ENCODE measurements at places on chromosomes 1 and 21.

- no peak for DNase-seq
Observed at GRCh38 chr21:37550618-37551330, 184.2 kb downstream of the DYRK1A start.

DNA sequence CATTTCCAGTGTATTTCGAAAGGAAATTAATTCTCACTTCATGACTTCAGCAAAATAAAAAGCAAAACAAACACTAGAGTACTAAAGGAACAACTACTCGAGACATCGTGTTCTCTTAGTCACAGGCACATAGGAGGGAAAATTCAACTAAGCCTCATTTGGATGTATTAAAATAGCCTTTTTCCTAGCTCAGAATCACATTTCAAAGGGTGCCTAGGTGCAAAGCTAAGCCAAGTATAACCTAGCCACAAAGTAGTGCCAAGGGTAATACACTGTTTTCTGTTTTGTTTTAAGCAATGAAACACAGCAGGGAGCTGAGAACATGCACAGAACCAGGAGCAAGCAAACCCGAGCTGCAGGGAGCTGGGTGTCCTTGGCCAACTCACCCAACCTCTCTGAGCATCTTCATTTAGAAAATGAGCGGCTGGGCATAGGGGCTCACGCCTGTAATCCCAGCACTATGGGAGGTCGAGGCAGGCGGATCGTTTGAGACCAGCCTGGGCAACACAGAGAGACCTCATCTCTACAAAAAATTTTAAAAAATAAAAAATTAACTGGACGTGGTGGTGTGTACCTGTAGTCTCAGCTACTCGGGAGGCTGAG lies 26.6 kb upstream of the ACBD6 start:
- no peak for DNase-seq

DNA sequence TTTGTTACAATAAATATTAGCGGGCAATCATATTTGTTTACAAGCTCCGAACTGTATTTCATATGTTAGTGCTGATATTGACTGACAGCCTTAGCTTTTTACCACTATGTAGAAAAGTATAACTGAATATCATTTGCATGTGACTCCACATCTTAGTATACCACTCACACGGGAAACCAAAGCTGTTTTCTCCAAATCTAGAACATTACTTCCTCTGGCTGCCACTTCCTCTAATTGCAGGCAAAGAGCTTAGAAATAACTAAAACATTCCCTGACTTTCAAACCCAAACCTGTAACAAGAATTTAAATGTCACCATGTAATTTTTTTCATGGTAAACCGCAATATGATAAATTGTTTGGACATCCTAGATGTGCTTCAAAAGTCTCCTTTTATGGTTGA lies 174.7 kb downstream of the LBR start:
- DNase-seq = no peak

DNA sequence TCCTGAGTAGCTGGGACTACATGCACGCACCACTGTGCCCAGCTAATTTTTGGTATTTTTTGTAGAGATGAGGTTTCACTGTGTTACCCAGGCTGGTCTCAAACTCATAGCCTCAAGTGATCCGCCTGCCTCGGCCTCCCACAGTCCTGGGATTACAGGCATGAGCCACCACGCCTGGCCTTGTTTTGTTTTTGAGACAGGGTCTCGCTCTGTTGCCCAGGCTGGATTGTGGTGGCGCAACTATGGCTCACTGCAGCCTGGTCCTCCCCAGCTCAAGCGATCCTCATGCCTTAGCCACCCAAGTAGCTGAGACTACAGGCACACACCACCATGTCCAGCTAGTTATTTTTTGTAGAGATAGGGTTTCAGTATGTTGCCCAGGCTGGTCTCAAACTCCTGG lies 26.0 kb downstream of the PARK7 start:
- no peak for DNase-seq

DNA sequence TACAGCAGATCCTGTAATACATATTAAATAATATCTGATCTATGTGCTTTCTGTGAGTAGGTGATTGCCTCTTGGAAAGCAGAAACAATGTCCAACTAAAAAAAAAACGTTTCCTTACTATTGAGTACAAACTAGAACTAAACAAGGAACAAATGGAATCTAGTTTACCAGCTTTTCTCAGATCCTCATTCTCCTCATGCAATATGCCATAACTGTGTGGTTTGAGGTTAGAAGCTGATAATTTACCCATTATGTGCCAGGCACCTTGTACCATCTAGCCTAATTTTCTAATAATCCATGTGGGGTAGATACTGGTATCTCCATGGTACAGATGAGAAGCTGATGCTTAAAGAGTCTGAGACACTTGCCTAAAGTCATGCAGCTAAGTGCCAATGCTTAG lies 154.7 kb downstream of the PTGER3 start:
- no peak for DNase-seq

- no peak for DNase-seq
Observed at GRCh38 chr1:179124873-179125272, 43.0 kb downstream of the TOR3A start.

DNA sequence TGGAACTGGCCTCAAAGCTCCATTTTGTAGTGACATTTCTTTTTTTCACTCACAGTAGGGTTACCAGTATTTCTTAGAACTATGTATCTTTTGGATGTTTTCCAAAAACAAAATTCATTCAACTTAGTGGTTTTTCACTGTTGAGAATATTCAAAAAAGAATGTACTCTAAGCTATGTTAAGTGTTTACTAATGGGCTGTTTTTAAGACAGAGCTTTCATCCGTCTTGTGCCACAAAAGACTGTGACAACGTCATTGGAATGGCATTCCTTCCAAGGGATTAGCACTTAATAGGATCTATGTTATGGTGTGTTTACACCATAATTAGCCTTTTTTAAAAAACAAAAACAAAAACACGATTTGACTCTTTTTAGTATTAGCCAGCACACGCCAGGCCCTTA lies 66.8 kb downstream of the TTC3 start:
- no peak for DNase-seq

- no peak for DNase-seq
Observed at GRCh38 chr1:2534687-2535441, 4.8 kb upstream of the HES5 start.

- DNase-seq = no peak
Observed at GRCh38 chr1:41454406-41454805, 30.1 kb downstream of the EDN2 start.

- DNase-seq = no peak
Observed at GRCh38 chr1:36743286-36744005, 260.7 kb upstream of the CSF3R start.

- no peak for DNase-seq
Observed at GRCh38 chr1:87872189-87872588, 543.5 kb downstream of the LMO4 start.

GRCh38 chr1:37094302-37094701 lies 60.0 kb upstream of the GRIK3 start:
- no peak for DNase-seq

- no peak for DNase-seq
Observed at GRCh38 chr1:208089761-208090370, 154.3 kb downstream of the PLXNA2 start.

DNA sequence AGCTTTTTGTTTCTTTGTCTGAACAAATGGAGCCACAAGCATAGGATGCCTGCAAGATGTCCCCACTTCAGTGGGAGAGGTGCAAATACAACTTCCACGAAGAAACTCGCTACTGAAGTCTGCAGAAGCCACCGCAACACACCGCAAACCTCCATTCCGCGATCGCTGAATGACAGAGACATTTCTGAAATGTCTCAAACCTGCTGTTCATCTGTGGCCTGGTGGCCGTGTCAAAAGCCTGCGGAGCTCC lies 1.0 kb downstream of the TP53BP2 start:
- DNase-seq = no peak

DNA sequence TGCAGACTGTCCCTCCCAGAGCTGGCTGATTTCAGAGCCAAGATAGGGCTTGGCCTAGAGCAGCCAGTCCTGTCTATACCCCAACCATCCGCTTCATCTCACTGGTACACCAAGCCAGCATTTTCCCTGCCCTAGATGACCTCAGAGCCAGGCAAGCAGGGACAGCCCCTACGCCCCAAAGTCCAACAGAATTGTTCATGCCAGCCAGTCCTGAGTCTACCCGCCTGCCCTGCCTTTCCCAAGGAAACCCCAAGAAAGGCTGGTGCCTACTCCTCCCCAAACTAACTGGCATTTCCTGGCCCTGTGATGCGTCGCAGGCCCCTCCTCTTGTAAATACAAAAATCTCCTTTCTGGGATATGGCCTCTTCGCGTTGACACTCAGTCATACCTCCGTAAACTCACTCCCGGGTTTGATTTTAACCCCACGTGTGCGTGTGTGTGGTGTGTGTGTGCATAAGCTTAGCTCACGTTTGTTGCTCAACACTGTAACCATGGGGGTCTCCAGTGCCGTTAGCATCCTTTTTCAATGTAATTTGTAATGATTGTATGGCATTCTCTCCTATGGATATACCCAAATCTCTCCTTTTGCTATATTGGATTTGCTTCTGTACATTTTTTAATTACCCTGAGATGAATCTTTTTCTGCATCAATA lies 75.3 kb downstream of the SIK1 start:
- DNase-seq = no peak

DNA sequence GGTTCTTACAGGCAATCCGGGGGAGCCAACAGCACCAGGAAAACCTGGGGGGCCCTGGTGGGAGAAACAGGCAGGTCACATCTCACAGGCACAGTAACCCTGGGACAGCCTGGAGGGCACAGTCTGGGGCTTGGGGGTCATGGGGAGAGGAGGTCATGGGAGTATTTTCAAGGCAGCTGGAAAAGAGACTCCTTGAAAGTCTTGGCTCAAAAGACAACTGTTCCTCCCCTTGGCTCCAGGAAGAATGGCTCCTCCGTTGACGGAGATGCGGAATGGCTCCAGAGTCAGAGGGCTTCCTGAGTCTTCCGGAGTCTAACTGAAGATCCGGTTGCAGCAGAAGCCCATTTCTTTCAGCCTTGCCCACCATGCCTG lies 25.9 kb upstream of the PEF1 start:
- no peak for DNase-seq

GRCh38 chr1:25945761-25946160 lies 39.5 kb upstream of the STMN1 start:
- no peak for DNase-seq

DNA sequence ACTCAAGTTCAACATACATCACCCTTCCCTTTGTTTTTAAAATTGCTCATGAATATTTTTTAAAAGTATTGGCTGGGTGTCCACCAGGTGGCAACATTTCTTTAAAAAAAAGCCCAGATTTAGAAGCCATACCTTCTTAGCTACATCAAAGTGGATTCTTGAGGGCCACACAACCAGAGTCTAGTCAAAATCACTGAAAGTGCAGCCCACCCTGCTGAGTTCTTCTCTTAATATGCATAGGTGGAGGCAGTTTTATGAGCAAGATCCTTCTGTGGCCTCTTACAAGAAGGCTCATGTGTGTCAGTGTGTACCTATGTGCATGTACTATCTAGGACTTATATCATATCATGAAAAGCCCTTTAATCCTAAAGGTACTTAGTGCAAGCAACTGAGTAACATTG lies 16.9 kb upstream of the GNG12 start:
- no peak for DNase-seq

DNA sequence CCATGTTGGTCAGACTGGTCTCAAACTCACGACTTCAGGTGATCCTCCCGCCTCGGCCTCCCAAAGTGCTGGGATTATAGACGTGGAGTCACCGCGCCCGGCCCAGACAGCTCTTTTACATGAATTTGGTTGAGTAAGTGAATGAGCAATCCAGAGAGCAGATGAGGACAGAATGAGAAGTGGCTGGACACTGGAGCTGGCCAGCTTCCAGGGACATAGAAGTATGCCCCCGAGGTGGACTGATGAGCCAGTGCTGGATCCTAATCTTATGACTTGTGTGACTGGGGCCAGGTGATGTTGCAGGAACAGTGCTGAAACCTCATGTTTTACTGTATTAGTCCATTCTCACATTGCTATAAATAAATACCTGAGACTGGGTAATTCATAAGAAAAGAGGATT lies 35.9 kb upstream of the KANK4 start:
- DNase-seq = no peak

DNA sequence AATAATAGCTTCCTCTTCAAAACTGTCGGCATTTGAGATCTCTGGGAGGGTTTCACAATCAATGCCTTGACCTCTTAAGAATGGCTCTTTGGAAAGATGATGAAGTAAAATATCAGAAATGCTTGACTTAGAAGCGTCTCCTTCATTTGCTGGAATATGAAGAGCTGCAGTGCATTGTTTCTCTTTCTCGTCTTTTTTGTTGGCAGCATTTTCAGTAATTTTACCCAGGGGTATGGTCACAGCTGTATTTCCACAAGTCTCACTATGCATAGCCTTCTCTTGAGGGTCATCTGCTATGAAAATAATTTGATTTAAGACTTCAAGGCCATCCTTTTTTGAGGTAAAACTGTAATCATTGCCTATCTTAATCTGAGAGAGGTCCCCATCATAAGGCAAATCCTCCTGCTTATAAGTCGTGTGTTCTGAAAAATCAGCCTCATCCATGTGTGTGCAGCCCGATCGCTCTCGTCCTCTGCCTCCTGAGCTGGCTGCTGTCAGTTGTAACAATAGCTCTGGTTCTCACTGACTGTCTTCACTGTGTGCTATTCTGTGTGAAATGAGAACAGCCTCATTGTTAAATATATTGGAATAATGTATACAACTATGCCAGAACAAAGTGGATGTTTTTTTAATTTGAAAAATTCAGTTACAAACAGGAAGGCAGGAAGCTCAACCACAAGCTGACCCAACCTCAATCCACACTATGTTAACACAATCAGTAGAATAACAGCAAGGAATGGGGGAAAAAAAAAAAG lies 4.5 kb downstream of the AKNAD1 start:
- no peak for DNase-seq

- no peak for DNase-seq
Observed at GRCh38 chr1:25245809-25246599, 1.2 kb downstream of the RSRP1 start.

DNA sequence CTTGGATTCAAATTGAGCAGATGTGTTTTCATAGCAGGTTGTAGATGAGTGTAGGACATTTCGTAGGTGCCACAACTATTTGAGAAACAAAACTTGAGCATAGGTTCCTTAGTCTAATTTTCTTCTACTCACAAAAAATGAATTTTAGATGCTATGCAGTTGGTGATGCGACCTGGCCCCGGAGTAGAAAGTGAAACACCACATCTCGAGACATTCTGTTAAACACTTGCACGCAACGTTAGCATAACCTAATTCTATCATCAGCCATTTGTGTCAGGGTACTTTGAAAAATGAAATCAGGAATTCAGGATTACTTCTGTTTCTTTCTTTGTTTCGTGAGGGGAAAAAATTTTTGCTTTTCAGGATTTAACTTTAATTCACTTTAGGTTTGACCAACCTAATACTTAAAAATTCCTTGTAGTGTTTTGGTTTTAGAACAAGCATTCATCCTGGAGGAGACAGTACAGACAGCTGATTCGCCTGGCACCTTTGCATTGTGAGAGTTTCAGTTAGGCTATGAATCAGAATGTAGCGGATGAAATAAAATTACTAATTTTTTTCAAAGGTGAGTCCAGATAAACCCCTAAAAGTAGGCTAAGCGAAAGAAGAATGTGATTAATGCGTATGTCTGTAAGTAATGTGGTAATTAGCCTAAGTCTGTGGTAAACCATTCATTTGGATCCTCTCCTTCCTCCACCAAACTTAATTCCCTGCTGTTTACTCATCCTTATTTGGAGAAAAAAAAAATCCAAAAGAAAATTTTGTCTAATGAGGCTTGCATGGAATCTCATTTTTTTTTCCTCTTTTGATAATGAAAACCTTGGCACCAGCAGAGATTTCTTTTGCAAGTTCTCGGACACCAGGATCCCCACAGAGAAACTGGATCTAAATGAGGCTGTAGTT lies 44.9 kb downstream of the MAP3K21 start:
- DNase-seq = no peak
